WTC11 (cell line): ENCODE measurements at places on chromosomes 6 and 20. TPM values are rescaled to one million over a fixed set of nuclear protein-coding genes. Genes with fewer than 3 reads are reported as not detected.

GRCh38 chr6:17450832-17451231 is 57.4 kb downstream of the CAP2 start:
- no peak for DNase-seq

GRCh38 chr6:104682722-104683643 is 176.7 kb downstream of the HACE1 start:
- DNase-seq: peak; percentile 82

DNA sequence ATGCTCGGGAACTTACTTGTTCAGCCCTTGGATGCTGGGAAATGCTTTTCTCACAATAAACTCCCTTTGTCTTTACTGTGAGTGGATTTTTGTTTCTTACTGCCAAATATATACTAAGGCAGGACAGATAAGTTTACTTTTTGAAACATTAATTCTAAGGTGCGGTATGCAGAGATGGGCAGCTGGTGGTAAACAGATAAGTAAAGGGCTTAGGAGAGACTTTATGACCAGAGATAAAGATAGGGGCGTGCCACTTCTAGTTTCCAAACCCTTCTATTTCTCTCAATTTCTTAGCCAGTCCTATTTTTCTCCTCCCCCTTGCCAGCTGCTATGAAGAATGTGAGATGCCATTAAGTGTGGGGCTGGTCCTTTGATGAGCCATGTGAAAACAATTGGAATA is 16.3 kb downstream of the SAMD3 start:
- no peak for DNase-seq

DNA sequence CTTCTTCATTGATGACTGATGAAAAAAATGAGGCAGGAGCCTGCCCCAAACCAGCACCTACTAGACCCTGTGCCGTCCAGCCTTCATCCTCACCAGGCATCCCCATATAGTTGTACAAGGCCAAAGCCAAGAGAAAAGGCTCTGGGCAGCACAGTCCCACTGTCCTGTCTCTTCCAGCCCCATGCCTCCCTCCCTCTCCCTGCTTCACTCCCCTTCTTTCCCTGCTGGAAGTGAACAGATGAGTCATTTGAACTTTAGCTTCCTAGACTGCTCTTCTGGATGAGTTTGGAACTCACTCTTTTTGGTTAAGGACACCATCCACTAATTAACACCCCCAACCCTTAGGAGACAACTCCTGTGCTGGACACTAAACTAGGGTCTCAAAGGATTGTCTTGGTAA is 235.2 kb downstream of the LRFN2 start:
- no peak for DNase-seq

Gene PROCR
- 20.5 to 29.7 TPM (median 22.2 TPM) in 3 replicates for total RNA-seq

Gene AKAP12
- 64.2 to 90.0 TPM (median 65.0 TPM) in 3 replicates for total RNA-seq

- DNase-seq: no peak
Measured at GRCh38 chr6:85460921-85461797, 11.3 kb downstream of the NT5E start.

Gene PEX3
- total RNA-seq: 13.5 to 15.7 TPM (median 15.4 TPM) in 3 replicates

- DNase-seq: no peak
Measured at GRCh38 chr6:154537511-154538325, 27.2 kb upstream of the CNKSR3 start.

- DNase-seq: no peak
Measured at GRCh38 chr20:49052334-49052733, 6.2 kb downstream of the CSE1L start.

Gene PCK1
- total RNA-seq: 0.17 to 0.30 TPM (median 0.21 TPM) in 3 replicates

DNA sequence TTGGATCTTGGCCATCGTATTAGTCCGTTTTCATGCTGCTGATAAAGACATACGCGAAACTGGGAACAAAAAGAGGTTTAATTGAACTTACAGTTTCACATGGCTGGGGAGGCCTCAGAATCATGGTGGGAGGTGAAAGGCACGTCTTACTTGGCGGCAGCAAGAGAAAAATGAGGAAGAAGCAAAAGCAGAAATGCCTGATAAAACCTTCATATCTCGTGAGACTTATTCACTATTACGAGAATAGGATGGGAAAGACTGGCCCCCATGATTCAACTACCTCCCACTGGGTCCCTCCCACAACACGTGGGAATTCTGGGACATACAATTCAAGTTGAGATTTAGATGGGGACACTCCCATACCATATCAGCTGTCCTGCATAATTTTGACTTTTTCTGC is 20.1 kb upstream of the REPS1 start:
- no peak for DNase-seq

Gene TAP1
- 13.6 to 15.9 TPM (median 15.7 TPM) in 3 replicates for total RNA-seq
